Naive B cell (primary cell): ENCODE measurements at places on chromosomes 12 and 14.

DNA sequence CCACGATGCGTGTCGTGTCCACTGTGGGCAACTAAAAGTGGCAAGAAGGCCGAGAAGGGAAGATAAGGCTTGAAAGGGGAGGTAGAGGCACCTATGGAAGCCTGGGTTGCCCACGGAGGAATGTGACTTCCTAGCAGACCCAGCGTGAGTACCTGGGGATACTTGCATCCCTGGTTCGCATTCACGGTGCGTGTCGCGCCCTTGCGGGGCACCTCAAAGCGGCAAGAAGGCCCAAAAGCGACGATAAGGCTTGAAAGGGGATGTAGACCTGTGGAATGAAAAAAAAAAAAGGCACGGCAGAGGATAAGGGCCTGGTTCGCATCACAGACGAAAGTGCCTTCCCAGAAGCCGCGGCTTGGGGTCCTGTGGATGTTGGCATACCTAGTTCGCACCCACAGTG is 282.9 kb downstream of the ALG10 start:
- H3K27ac ChIP-seq: no peak overlapping the region
- no peak for DNase-seq
- peaks cover 73% of the 10 kb centered on the region for H3K36me3 ChIP-seq
- no peak overlapping the region for H3K4me3 ChIP-seq

DNA sequence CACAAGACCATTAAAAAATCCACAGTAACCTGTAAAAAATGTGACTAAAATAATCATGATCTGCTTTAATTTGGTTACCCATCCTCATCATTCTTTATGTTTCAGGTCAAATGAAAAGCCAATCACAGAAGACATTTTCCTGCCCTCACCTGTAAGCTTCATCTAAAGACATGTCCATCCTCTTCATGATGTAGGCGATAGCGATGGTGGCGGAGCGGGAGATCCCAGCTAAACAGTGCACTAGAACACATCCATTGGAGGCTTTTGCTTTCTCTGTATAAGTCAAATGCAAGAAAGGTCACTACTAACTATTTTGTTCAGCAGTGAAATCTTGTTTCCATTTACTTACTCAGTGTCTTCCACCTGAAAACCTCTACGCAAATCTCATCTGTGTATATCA is 82.6 kb downstream of the DUSP16 start:
- H3K27me3 ChIP-seq: no peaks in the 10 kb centered on the region
- peaks cover 11% of the 10 kb centered on the region for H3K4me1 ChIP-seq
- H3K27ac ChIP-seq: no peak overlapping the region
- H3K4me3 ChIP-seq: no peak overlapping the region
- H3K36me3 ChIP-seq: peaks cover 15% of the 10 kb centered on the region

GRCh38 chr12:24796876-24797275 is 152.0 kb downstream of the BCAT1 start:
- no peaks in the 10 kb centered on the region for H3K36me3 ChIP-seq
- H3K27me3 ChIP-seq: no peaks in the 10 kb centered on the region
- peak overlapping the region; percentile 66 for H3K4me3 ChIP-seq
- H3K4me1 ChIP-seq: peaks cover 20% of the 10 kb centered on the region
- DNase-seq: no peak
- H3K27ac ChIP-seq: peak overlapping the region; percentile 31

DNA sequence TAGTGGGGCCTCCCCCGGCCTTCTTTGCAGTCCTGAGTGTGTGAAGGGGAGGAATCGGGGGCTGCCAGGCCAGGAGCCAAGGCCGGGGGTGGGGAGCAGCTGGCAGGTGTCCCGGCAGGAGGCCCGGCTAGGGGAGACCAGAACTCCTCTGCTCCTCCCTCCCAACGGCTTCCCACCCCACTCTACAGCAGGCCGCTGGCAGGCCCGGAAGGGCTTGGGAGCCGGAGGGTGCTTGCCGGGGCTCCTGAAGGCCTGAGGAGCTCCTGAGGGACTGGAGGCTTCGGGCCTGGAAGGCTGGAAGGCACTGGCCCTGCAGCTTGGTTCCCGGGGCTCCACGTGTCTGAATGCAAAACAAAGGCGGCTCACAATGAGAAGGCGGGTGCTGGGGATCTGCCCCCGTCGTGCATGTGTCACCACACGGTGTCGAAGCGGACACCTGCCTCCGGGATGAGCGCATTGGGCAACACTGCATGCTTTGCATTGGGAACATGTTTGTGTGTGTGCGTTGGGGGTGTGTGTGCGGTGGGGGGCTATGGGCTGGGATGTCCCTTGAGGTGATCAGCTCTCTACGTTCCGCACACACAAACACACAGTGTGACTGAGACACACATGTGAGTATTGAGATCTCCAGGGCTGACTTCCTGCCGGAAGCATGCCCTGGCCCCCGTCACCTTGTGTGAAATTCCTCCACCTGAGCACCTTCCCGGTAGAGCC is 30.9 kb upstream of the ANKRD9 start:
- H3K4me1 ChIP-seq: peaks cover 10% of the 10 kb centered on the region
- no peaks in the 10 kb centered on the region for H3K36me3 ChIP-seq
- no peak overlapping the region for H3K27ac ChIP-seq
- peaks cover 21% of the 10 kb centered on the region for H3K27me3 ChIP-seq

- DNase-seq: no peak
- H3K4me1 ChIP-seq: no peaks in the 10 kb centered on the region
- H3K27me3 ChIP-seq: no peaks in the 10 kb centered on the region
- no peak overlapping the region for H3K4me3 ChIP-seq
- H3K36me3 ChIP-seq: no peaks in the 10 kb centered on the region
These were observed 572.6 kb upstream of the MDGA2 start for GRCh38 chr14:48247977-48248376.

GRCh38 chr12:62578726-62579125 is 112.1 kb downstream of the MON2 start:
- H3K27ac ChIP-seq: no peak overlapping the region
- no peaks in the 10 kb centered on the region for H3K27me3 ChIP-seq
- H3K36me3 ChIP-seq: peaks cover 7% of the 10 kb centered on the region
- H3K4me1 ChIP-seq: no peaks in the 10 kb centered on the region
- H3K4me3 ChIP-seq: no peak overlapping the region
- DNase-seq: no peak

DNA sequence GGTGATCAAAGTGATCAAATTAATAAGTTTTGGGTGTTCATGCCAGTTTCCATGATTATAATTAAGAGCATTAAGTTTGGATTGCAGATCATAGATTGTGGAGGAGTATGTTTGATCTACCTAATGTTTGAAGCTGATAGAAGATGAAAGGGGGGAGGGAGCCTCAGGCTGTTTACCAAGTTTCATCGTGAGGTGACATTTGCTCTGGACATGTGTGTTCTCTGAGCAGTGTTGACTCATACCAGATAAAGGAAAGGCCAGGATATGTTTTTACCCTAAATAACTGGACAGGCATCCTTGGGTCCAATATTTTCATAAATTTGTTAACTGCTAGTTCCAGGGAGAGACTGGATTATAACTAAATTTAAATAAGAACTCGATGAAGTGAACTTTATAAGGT is 3.5 kb upstream of the SEL1L start:
- H3K4me3 ChIP-seq: no peak overlapping the region
- DNase-seq: no peak
- H3K36me3 ChIP-seq: no peaks in the 10 kb centered on the region
- peaks cover 26% of the 10 kb centered on the region for H3K4me1 ChIP-seq
- H3K27ac ChIP-seq: no peak overlapping the region
- peaks cover 16% of the 10 kb centered on the region for H3K27me3 ChIP-seq

DNA sequence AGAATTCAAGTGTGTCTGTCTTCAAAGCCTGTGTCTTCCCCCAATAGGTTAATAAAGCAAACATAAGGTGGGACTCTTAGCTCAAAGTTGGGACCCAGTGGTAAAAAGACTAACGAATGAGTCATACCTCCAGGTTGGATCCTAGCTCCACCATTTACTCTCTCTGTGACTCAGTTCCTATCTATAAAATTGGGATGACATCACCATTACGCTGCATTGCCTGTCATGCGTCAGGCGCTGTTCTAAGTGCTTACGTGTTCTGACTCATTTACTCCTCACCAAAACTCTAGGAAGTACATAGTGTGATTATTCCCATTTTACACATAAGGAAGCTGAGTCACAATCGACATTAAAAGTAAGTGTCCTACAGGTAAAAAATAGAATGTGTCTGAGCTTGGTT is 915.8 kb downstream of the VRK1 start:
- no peaks in the 10 kb centered on the region for H3K4me1 ChIP-seq
- H3K27ac ChIP-seq: no peak overlapping the region
- DNase-seq: no peak
- H3K4me3 ChIP-seq: no peak overlapping the region

DNA sequence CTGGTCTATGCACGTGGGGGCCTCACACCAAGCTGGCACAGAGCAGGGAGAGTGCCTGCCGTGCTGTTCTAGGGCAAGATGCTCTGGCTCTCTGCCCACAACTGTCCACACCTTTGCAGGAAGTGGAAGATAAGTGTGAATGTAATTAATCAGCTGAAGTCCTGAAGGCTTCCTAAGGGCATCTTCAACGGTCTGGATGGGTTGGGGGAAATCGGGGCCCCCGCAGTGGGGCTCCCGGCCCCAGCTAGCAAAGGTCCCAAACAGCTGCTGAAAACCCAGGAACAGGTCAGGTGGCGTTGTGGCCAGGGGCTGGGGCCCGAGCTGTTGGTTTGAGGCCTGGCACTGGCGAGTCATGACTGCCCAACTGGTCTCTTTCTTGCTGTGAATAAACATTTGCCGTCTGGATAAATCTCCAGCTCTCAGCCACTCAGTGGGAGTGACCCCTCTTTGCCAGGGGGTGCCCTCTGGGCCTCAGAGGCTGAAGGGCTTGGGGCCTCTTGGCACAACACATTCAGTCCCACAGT is 6.7 kb upstream of the SLC25A29 start:
- H3K27me3 ChIP-seq: no peaks in the 10 kb centered on the region
- no peaks in the 10 kb centered on the region for H3K36me3 ChIP-seq
- no peak for DNase-seq

DNA sequence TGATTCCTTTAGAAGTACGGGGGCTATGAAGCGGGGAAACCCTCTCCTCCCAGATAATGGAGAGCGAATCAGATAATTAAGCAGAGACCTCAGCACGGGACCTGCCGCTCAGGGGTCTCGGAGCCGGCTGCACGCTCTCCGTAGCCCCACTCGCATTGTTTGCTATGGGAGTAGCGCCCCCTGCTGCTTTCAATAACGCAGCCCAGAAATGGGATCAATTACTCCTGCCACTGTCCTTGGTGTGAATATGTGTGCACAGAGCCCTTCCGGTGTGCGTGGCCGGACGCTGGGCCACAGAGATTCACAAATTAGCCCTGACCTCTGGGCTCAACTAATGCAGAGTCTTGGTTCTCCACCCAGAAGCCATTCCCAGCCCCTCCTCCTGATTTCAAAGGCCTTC is 76.4 kb upstream of the TMEM132C start:
- H3K36me3 ChIP-seq: no peaks in the 10 kb centered on the region
- no peak overlapping the region for H3K27ac ChIP-seq
- no peaks in the 10 kb centered on the region for H3K4me1 ChIP-seq
- no peak overlapping the region for H3K4me3 ChIP-seq
- H3K27me3 ChIP-seq: no peaks in the 10 kb centered on the region

DNA sequence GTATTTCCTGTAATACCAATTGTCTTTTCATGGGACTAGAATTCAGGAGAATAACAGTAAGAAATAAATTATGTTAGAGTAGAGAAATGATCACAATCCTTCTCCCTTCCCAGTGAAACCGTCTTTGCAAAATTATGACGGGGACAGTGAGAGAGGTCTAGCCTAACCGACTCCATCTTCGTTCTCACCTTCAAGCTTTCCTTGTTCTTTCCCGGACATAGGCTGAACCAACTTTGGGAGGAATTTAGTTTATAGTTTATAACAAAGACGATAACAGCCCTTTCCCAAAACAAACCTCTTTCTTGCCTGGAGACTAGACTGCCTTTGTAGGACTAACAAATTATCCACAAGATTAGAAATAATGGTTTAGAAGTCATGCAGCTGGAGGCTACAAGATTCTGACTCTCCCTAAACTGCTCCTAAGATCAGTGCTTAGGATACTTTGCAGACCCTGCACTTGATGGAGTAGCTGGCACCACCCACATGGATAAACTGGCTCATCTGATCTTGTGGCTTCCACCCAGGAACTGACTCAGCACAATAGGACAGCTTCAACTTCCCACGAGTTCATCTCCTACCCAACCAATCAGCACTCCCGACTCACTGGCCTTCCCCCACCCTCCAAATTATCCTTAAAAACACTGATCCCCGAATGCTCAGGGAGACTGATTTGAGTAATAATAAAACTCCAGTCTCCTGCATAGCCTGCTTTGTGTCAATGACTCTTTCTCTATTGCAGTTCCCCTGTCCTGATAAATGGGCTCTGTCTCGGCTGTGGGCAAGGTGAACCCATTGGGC is 521.2 kb upstream of the TBX3 start:
- no peaks in the 10 kb centered on the region for H3K4me1 ChIP-seq
- peaks cover 7% of the 10 kb centered on the region for H3K27me3 ChIP-seq
- no peak for DNase-seq
- H3K36me3 ChIP-seq: no peaks in the 10 kb centered on the region

- H3K27ac ChIP-seq: peak overlapping the region; percentile 99
- peak overlapping the region; percentile 91 for H3K4me3 ChIP-seq
- DNase-seq: no peak
These were observed 15.6 kb upstream of the DYNC1H1 start for GRCh38 chr14:101948666-101949216.

- H3K4me1 ChIP-seq: peaks cover 2% of the 10 kb centered on the region
- no peak overlapping the region for H3K27ac ChIP-seq
- peaks cover 7% of the 10 kb centered on the region for H3K36me3 ChIP-seq
- no peaks in the 10 kb centered on the region for H3K27me3 ChIP-seq
- no peak overlapping the region for H3K4me3 ChIP-seq
- no peak for DNase-seq
These were observed 7.9 kb upstream of the PRH1 start for GRCh38 chr12:10891937-10892336.

DNA sequence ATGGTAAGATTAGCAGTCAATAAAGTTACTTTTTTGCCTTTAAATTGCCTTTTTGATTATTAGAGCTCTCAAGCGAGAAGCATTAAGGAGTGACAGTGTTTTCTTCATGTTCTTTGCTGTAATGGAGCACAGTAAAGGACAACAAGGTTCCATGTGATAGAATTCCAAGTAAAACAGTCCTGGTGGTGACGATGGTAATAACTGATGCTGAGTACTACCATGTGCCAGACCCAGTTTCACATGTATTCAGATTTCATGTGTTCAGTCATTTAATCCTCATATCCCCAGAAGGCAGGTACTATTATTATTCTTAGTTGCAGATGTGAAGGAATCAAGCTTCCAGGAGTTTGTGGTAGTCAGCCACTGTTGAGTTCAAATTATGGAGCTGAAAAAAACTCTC is 79.0 kb downstream of the FRMD6 start:
- no peaks in the 10 kb centered on the region for H3K4me1 ChIP-seq
- H3K36me3 ChIP-seq: no peaks in the 10 kb centered on the region
- H3K27me3 ChIP-seq: peaks cover 12% of the 10 kb centered on the region
- no peak overlapping the region for H3K27ac ChIP-seq
- DNase-seq: no peak
- no peak overlapping the region for H3K4me3 ChIP-seq

- H3K27ac ChIP-seq: no peak overlapping the region
- no peak overlapping the region for H3K4me3 ChIP-seq
- no peak for DNase-seq
- peaks cover 15% of the 10 kb centered on the region for H3K27me3 ChIP-seq
These were observed 32.0 kb upstream of the CDKN3 start for GRCh38 chr14:54364555-54365415.
